ENCODE measurements at places on chromosomes 6 and 20. TPM values are rescaled to one million over a fixed set of nuclear protein-coding genes. Genes with fewer than 3 reads are reported as not detected.

GRCh38 chr6:167479901-167480648, 155.2 kb downstream of the TTLL2 start:
- no peak for DNase-seq

- peak; percentile 8 for DNase-seq
Observed at GRCh38 chr6:79167931-79168694, 66.4 kb downstream of the HMGN3 start.

- no peak for DNase-seq
Observed at GRCh38 chr6:109466212-109466923, 10.8 kb upstream of the MICAL1 start.

- no peak for DNase-seq
Observed at GRCh38 chr6:13033145-13033544, 295.2 kb downstream of the TBC1D7 start.

DNA sequence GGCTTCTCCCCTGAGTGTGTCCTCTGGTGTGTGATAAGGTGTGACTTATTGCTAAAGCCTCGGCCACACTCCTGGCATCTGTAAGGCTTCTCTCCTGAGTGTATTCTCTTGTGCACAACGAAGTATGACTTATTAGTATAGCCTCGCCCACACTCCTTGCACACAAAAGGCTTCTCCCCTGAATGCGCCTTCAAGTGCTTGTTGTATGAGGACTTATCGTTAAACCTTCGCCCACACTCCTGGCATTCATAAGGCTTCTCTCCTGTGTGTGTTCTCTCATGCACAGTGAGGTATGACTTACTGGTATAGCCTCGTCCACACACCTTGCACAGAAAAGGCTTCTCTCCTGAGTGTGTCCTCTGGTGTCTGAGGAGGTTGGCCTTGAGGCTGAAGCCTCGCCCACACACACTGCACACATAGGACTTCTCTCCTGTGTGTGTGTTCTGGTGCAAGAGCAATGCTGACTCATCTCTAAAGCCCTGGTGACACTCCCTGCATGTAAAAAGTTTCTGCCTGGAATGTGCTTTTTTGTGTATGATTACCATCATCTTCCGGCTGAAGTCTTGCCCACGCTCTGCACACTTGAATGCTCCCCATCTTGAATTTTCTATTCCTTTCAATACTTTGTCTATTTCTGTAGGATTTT, 20.4 kb downstream of the ZNF337 start:
- peak; percentile 80 for DNase-seq

DNA sequence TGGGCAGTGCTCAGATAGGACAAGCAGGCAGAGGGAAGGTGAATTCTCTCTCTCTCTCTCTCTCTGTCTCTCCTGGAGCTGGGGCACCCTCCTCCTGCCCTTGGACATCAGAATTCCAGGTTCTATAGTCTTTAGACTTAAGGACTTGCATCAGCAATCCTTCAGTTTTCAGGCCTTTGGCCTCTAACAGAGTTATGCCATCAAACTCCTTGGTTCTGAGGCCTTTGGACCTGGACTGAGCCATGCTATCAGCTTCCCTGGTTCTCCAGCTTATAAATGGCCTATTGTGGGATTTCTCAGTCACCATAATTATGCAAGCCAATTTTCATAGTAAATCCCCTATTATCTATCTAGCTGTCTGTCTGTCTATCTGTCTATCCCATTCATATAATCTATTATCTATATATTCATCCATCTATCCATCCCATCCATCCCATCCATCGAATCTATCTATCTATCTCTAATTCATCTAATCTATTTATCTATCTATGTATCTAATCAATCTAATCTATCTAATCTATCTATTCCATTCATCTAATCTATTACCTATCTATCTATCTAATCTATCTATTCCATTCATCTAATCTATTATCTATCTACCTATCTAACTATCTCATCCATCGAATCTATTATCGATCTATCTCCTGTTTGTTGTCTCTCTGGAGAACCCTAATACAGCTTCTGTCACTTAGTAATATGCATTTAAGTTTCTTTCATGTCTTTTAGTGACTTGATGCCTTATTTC, 48.2 kb upstream of the HIVEP1 start:
- no peak for DNase-seq

GRCh38 chr6:45387236-45387635, 9.5 kb upstream of the SUPT3H start:
- no peak for DNase-seq

DNA sequence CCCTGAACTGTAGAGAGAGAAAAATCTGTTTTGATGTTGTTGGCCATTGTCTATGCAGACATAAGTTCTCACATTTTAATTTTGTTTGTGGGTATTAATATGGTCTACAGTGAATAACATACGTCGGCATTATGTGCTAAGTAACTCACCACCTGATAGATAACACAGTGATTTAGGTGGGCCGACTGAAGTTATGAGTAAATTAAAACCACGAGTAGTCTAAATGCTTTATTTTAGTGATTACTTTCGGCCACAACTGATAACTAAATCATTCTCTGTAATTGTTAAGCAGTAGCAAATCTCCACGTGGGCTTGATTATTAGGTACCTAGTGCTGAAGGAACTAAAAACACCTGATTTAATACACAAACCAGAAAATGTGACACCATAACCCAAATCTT, 1.1 kb downstream of the DOP1A start:
- DNase-seq, result no peak

DNA sequence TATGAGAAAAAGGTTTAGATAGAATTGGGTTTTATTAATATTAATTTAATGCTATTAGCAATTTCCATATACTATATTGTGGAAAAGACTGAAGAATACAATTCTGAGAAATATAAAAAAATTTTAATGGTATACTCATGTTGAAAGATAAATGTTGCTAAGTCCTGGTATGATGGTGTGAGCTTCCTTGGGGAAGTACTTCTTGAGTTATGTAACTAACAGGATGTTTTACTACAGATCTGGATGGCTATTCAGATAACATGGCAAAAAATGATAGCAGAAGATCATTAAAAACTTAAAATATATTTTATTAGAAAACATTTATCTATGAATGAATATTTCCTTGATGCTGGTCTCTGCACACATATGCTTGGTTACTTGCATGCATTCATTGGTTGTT, 23.5 kb upstream of the CALHM6 start:
- no peak for DNase-seq

- DNase-seq, result peak; percentile 85
Observed at GRCh38 chr6:138028893-138029292, 78.3 kb downstream of the PERP start.

DNA sequence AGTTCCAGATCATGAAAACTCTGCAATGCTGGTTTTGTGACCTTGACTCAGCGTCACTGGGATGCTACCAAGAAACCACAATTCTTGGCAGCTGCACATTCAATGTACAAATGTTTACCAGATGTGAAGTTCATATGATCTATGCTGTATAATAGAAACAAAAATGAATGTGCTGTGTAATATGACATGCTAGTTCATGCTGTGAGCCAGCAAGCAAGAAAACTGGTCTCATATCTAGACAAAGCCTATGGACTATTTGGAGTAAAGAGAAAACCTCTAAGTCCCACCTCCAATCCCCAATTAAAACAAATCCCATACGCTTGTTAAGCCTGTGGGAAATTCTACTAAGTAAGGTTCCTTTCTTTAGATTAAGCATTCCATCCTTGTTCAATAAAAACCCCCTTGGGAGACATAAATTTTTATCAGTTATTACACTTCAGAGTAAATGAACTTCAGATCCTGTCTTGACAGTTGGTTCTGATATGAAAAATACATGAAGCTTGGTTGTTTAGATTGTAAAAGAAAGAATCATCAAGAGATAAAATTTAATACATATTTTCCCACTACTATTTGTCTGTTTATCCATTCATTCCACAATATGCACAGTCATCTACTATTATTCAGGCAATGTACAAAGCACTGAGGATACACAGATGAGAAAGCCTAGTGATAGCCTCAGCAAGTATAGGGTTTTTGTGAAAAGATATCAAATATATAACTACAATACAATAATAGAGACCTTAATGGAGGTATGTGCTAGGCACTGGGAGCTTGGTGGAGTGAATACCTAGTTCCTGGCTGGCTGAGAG, 20.1 kb downstream of the COL21A1 start:
- DNase-seq, result no peak

Gene XKR7
- total RNA-seq, result not detected

Gene ULBP1
- total RNA-seq, result not detected

Gene MCHR2
- not detected for total RNA-seq
